Lung microvascular endothelial cell (primary cell): ENCODE measurements at places on chromosomes 6 and 20. TPM values are rescaled to one million over a fixed set of nuclear protein-coding genes. Genes with fewer than 3 reads are reported as not detected.

The APCDD1L gene
- under 0.01 TPM in 1 of 2 replicates, not detected in the other for total RNA-seq

The PHACTR1 gene
- 0.40 and 1.3 TPM in 2 replicates for total RNA-seq

The EMILIN3 gene
- total RNA-seq, result under 0.01 TPM in 1 of 2 replicates, not detected in the other

The PSORS1C2 gene
- not detected in 2 replicates for total RNA-seq

GRCh38 chr6:167424060-167424673, 99.3 kb downstream of the TTLL2 start:
- DNase-seq, result no peak

DNA sequence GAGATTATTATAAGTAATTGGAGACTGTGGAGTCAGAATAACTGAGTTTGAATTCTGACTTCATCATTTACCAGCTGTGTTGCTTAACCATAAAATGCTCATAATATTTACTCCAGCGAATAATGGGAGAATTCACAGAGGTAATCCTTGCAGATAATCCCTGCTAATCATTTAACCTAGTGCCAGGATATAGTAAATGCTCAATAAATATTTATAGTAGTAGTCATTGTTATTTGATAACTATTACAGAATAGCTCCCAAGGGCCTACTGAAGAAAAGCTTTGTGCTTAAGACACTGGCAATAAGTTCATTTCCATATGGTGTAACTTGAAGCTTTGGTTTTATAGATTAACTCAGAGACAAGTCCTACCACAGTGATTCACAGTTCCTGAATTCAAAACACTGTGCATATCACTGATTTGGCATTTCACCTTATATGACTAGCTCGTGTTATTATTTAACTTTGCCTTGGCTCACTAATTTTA, 208.8 kb upstream of the PLCB4 start:
- no peak for DNase-seq

DNA sequence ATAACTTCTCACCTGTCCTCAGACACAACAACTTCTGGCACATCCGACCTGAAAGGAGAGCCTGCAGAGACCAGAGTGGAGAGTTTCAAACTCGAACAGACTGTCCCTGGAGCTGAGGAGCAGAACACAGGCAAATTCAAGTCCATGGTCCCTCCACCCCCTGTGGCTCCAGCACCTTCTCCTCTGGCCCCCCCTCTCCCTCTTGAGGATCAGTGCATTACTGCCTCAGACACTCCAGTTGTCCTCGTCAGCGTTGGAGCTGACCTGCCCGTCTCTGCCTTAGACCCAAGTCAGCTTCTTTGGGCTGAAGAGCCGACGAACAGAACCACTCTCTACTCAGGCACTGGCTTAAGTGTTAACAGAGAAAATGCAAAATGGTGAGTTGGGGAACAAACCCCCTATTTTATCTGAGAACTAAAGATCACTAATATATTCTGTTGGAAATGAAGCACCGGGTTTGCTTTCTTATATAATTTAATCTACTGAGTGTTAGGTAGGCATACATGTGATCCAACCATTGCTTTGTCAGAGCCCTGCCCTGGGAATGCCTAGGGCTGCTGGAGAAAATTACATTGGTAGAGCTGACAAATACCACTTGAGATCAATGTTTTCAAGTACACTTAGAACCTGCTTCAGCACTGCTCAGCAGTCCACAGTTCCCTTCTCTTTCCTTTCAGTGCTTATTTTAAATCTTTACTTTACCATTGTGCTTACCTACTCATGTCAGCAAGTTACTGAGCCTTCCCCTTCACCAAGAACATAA, 77.5 kb upstream of the LTV1 start:
- no peak for DNase-seq

- no peak for DNase-seq
Observed at GRCh38 chr6:78511009-78511408, 356.3 kb upstream of the IRAK1BP1 start.

GRCh38 chr20:58623579-58624473, 27.3 kb upstream of the STX16 start:
- peak; percentile 97 for DNase-seq
